Activated CD4-positive, CD25-positive, alpha-beta regulatory T cell treated with anti-CD3 and anti-CD28 coated beads, Interleukin-2, amount 50 U/mL, for 72 hours (primary cell): ENCODE measurements at places on chromosomes 16 and 17.

DNA sequence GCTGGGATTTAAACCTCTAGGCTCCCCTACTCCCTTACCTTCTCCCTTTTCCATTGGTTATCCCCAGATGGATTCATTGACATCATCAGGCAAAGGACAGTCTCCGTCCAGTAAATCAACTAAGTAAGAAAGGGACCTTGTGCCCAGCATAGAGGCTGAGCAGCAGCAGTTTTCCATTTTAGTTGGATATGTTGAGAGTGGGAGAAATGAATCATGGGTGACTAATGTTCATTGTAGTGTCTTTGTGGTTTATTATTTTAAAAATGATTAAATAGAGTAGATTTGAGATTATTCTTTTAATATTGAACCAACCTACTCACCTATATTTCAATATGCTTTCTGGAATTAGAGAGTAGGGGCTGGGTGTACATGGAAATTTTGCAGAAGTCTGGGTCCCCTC, 99.4 kb upstream of the CACNG3 start:
- no peak for DNase-seq

GRCh38 chr17:74529243-74529642, 2.0 kb downstream of the CD300LB start:
- DNase-seq, result peak; percentile 7

GRCh38 chr17:65535777-65536572, 25.5 kb downstream of the AXIN2 start:
- no peak for DNase-seq

DNA sequence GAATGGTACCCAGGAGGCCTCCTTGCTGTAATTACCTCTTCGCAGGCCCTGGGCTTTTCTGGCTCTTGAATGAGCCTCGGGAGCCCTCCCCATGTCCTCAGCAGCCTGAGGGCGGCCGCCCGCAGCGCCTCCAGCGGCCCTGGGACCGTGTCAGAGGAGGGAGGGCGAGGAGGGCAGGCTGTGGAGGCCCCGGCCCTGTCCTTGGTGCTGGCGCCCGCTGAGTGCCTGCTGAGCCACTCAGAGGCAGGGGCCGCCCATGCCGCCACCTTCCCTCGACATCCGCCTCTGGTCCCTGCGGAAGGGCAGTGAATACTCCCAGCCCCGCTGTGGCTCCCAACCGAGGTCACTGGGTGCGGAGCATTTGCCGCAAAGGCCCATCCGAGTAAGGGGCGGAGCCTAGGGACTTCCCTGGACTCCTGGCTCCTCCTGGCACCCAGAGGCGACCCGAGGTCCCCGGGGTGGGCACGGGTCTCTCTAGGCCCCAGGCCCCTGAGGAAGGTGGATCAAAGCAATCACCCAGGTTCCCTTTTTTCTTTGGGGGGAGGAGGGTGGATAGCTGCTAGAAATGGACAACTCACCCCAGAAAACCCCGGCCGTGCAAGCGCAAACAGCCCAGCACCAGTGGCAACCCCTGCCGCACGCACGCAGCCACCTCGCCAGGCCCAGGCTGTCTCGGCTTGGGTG, 2.8 kb downstream of the RBFOX3 start:
- DNase-seq, result no peak

DNA sequence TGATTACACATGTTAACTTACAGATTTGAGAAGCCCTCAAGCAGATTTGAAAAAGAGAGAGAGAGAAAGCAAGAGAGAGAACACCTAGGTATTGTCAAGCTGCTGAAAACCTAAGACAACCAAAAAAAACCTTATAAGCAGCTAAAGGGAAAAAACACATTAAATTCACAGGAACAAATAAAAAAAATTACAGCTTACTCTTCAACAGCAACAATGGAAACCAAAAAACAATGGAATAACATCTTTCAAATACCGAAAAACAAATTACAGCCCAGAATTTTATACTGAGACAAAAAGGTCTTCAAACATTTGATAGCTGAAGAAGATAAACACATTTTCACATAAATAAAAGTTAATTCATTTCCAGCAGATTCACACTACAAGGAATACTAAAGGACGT, 8.4 kb upstream of the CFAP20 start:
- no peak for DNase-seq
